ENCODE measurements at places on chromosomes 5 and 9. TPM values are rescaled to one million over a fixed set of nuclear protein-coding genes. Genes with fewer than 3 reads are reported as not detected.

GRCh38 chr9:18118268-18118667 is 355.7 kb upstream of the ADAMTSL1 start:
- no peak for DNase-seq

Gene SVEP1
- total RNA-seq: 1.5 TPM

DNA sequence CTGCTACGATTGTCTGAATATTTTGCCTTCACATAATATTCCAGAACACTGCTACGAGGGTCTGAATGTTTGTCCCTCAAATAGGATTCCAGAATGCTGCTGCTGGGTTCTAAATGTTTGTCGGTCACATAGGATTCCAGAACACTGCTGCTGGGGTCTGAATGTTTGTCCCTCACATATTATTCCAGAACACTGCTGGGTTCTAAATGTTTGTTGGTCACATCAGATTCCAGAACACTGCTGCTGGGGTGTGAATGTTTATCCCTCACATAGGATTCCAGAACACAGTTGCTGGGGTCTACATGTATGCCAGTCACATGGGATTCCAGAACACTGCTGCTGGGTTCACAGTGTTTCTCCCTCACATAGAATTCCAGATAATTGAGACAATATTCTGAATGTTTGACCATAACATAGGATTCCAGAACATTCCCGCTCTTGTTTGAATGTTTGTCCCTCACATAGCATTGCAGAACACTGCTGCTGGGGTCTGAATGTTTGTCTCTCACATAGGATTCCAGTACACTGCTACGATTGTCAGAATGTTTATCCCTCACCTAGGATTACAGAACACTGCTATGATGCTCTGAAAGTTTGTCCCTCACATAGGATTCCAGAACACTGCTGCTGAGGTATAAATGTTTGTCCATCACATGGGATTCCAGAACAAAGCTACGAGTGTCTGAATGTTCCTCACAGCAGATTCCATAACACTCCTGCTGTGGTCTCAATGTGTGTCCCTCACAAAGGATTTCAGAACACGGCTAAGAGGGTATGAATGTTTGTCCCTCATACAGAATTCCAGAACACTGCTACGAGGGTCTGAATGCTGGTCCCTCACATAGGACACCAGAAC is 201.8 kb downstream of the FOXD4L6 start:
- no peak for DNase-seq

Gene MEGF10
- total RNA-seq: 96.1 TPM

Gene WWC1
- 13.7 TPM for total RNA-seq

Gene SH2D3C
- 6.0 TPM for total RNA-seq

Gene SLC34A3
- not detected for total RNA-seq

DNA sequence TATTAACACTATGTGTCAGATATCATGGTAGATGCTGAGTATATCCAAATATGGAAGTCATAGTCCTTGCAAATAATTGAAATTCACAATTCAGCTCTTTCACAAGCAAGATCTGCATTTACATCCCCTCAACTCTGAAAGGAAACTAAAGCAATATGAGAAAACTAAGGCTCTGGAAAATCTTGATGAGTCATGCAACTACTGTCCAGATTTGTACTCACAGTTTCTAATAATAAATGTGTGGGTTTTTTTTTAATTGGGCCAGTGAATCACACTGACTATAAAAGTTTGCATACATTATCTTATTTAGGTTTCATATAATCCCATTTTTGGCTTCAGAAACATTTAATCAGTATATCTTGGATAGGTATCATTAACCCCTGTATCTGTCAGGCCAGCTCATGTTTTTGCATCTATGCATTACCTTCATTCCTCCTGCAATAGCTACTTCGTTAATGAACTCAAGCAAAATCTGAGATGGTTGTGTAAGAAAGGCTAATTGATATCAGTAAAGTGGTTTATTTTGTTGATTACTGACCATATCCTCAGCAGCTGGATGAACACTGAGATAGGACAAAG is 58.7 kb upstream of the PRR16 start:
- DNase-seq: no peak
